ENCODE measurements at places on chromosomes 3 and 15. TPM values are rescaled to one million over a fixed set of nuclear protein-coding genes. Genes with fewer than 3 reads are reported as not detected.
A peak's percentile ranks its signal among the peaks of the same experiment; 100 is the strongest.

GRCh38 chr3:99429502-99429901 is 208.9 kb upstream of the COL8A1 start:
- DNase-seq, result no peak

DNA sequence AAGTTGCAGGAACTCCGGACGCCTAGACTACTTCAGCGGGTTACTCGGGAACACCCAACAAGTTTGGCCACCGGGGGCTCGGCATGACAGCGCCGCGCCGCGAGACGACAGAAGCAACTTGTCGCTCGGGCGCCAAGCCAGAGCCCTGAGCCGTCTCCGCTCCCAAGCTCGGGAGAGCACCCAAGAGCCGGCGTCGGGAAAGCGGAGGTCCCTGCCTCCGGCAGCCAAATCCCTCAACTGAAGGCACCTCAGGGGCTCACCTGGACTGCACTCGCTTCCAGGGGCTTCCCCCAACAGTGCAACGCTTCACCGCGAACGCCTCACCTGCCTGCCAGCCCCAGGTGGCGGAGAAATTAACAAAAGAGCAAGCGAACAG is 640 bp downstream of the MB21D2 start:
- peak; percentile 88 for DNase-seq

DNA sequence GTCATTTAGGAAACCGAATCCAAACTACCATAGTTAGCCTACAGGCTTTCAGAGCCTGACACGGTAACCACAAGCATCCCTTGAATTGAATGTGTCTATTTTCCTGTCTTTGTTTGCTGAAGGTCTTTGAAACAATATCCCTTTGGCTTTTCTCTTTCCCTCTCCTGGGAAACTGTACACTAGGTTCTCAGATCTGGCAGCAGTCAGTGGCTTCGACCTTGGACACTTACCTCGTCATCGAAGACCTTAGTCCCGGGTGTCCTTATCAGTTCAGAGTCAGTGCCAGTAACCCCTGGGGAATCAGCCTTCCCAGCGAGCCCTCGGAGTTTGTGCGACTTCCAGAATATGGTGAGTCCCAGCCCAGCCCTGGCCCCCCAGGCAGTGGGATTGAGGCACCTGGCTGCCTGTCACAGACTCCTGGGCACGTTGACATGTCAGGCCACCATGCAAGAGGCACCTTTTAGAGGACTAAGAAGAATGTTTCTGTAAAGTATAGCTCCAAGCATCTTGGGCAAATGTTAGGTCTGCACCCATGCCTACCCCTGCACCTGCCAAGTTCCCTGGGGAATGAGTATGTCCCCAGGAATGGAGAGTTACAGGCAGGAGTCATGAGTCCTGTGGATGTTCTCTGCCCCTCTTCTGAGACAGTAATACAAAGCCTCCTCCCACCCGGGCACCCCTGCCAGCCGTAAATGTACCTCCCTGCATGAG is 30.4 kb upstream of the UMPS start:
- peak; percentile 35 for DNase-seq

The ACSBG1 gene
- total RNA-seq, result not detected

The BTLA gene
- total RNA-seq, result not detected

- DNase-seq, result peak; percentile 86
These were observed 50.6 kb downstream of the IQSEC1 start for GRCh38 chr3:13022348-13023234.

GRCh38 chr15:31223478-31224350 is 102.9 kb upstream of the KLF13 start:
- DNase-seq, result no peak

Data from endodermal cell (in vitro differentiated cells).